ENCODE measurements at places on chromosomes 11 and 22. TPM values are rescaled to one million over a fixed set of nuclear protein-coding genes. Genes with fewer than 3 reads are reported as not detected.

The TRIM64 gene
- total RNA-seq: not detected

- no peak for DNase-seq
These were observed 143.3 kb upstream of the GRK3 start for GRCh38 chr22:25420925-25421904.

DNA sequence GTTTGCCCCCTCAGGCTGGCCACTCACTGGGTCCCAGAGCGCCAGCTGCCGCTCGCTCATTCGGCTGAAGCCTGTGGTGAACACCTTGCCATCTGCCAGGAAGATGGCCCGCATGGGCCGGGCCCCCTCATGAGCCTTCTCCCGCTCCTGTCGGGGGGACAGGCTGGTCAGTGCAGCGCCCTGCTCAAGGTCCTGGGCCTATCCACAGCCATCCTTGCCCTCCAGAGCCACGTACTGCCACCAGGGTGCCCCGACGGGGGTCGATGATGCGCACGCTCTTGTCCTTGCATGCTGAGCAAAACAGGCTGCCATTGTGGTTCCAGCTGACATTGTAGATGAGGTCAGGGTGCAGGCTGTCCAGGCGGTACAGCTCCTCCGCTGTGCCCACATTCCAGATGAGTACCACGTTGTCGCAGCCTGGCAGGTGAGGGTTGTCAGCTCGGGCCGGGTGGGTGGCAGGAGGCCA, 2.1 kb downstream of the CORO1B start:
- no peak for DNase-seq

The KIRREL3 gene
- total RNA-seq: 2.1 TPM

DNA sequence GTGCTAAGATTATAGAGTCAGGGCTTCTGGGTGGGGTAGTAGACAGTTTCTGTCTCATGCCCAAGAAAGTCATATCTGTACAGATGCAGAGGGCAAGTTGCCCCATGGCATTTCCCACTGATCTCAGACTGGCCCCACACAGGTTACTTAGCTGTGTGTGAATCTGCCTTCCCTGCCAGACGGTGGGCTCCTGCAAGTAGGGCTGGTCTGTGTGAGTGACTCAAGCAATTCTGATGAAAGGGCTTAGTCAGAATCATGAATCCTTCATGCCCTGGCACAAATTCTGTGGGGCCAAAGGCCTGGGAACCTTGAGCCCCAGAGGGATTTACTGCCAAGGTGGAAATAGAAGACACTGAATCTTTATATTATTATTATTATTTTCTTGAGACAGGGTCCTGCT, 30.4 kb downstream of the USH1C start:
- DNase-seq: no peak
